Activated CD4-positive, alpha-beta T cell treated with anti-CD3 and anti-CD28 coated beads, Interleukin-2, Interleukin-6, amounts not matched to agents 100 ng/mL and 50 ng/mL, durations not matched to agents 16 hours and 8 hours (primary cell): ENCODE measurements at places on chromosomes 12 and 14.
A peak's percentile ranks its signal among the peaks of the same experiment; 100 is the strongest.

DNA sequence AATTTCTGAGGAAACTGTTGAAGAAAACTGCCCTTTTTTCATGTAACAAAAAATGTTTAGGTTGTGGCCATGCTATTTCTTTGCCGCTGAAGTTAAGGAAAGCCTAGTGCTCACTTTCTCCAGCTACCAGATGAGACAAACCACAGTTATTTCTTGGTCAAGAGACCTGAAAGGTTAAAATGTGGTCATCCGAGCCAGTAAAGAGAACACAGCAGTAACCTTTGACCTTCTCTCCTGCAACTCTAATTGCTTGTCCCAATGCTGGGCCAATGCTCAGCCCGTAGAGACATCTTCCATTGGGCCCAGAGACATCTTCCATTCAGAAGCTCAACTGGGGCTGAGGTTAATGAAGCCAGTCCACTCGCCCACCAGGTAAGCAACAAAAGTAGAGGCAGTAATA, 109.8 kb upstream of the CPSF6 start:
- DNase-seq = no peak

- no peak for DNase-seq
These were observed 9.2 kb upstream of the HIP1R start for GRCh38 chr12:122825773-122826724.

DNA sequence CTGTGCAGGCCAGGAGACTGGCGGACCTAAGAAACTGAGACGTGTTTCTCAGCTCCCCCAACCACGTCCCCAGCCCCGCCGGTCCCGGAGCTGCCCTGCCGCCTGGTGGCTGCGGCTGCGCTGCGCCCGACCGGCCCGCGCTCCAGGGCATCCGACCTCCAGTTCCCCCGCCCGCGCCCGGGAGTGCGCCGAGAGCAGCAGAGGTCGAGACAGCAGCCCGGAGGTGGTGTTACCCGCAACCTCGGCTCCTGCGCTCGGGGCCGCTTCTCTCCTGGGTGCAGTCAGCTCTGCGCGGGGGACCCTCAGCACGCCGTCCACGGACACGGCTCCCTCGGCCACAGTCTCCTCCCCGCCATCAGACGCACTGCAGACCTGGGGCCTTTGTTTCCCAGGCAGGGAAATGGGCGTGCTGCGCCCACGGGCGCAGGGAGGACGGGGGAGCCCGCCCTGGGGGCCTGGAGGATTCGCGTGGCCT, 21.6 kb upstream of the GPR132 start:
- peak; percentile 90 for DNase-seq

GRCh38 chr14:49865431-49865859, 12.9 kb upstream of the NEMF start:
- DNase-seq = peak; percentile 89

DNA sequence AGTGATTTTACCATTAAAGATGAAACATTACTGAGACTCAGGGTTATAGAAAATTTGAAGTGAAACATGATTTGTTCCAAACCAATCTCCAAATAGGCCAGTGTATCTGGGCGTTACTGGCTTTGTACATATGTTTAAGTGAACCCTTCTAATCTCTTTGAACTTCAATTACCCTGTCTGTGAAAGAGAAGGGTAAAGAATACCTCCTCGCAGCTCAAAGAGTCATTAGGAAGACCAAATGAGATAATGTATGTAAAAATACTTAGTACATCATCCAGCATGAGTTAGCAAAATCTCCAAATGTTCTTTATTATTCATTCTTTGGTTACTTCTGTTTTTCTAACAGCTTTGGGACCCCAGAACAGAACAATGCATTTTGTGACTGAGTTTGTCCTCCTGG, at the start of gene OR11H6:
Gene OR11H6, plus strand, starts transcription at position 301 of the 400 bp plus-strand sequence. Its CDS starts 0 bp downstream, at position 301.
- no peak for DNase-seq
